ENCODE measurements at places on chromosomes 4 and X.

GRCh38 chr4:139711461-139711860, 45.8 kb downstream of the MGST2 start:
- DNase-seq: no peak

DNA sequence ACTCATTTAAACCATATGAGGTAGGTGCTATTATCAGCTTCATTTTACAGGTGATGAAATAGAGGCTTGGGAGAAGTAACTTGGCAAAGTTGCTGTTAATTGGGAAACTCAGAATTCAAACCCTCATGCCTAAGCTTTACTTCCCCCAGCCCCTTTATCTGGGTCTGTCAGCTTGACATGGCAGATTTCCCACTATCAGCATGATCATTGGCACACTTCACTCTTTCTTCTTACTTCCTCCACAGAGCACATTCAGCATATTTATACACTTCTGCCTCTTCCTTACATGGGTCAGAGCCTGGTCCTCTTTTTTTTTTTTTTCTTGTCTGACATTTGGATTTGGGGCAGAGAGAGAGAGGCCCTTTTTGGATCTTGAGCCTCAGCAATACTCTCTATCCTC, 56.5 kb upstream of the ARX start:
- DNase-seq: no peak

- no peak for DNase-seq
These were observed 34.7 kb downstream of the P2RY8 start for GRCh38 chrX:1502241-1502640.

- no peak for DNase-seq
These were observed 3.9 kb downstream of the FABP2 start for GRCh38 chr4:119317990-119318389.

- DNase-seq: no peak
These were observed 211.5 kb upstream of the NR3C2 start for GRCh38 chr4:148653681-148654080.

GRCh38 chr4:182695009-182695408, 222.2 kb downstream of the DCTD start:
- no peak for DNase-seq

GRCh38 chrX:47664737-47665136, 5.8 kb upstream of the UXT start:
- DNase-seq: no peak

DNA sequence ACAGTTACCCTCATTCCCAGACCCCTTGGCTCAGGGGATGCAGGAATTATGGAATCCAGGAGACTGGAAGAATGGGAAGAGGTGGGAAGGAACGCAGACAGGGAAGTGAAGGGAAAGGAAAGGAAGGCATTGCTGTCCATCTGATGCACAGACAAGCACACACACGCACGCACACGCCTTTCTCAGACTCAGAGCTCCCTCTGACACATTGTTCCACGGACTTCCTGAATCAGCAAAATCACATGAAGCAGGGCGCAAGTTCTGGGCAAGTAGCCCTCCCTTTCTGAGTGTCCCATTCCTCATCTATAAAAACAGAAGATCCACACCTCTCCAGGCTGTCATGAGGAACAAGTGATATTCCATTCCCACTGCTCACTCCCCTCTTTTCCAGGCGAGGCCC, 13.2 kb downstream of the IQSEC2 start:
- no peak for DNase-seq

GRCh38 chr4:85370400-85371032, 104.4 kb upstream of the ARHGAP24 start:
- no peak for DNase-seq

DNA sequence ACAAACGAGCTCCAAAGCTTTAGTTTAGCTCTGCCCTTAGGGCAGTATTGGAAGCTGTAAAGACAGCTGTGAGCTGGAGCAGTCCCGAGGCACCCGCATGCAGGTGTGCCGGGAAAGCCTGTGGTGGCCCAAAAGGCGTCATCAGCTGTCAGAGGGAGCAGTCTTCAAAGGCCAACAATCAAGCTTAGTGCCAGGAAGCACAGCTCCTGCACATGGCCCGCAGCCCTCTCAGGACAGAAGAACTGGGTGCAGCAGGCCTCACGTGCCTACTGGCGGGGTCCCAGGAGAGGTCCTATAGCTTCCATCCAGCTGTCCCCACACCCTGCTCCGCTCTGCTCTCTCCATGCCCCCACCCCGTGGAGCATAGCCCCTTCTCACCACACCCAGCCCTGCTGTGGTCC, 92.2 kb upstream of the TRIM2 start:
- no peak for DNase-seq

DNA sequence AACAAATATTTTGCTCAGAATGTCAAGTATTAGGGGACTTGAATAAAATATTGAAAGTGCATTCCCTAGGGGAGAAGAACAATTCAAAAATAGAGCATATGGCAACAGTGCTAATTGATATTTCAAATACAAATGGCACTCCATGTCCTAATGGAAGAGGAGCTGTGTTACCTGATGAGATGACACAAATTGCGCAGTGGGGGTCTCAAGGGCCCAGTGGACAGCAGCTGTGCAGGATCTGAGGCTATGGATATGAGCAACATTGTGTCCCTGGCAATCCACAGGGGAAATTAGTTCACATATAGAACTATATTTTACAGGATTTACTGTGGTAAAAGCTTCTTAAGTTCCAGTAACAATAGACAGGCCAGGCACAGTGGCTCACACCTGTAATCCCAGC, 17.4 kb upstream of the USP46 start:
- no peak for DNase-seq

DNA sequence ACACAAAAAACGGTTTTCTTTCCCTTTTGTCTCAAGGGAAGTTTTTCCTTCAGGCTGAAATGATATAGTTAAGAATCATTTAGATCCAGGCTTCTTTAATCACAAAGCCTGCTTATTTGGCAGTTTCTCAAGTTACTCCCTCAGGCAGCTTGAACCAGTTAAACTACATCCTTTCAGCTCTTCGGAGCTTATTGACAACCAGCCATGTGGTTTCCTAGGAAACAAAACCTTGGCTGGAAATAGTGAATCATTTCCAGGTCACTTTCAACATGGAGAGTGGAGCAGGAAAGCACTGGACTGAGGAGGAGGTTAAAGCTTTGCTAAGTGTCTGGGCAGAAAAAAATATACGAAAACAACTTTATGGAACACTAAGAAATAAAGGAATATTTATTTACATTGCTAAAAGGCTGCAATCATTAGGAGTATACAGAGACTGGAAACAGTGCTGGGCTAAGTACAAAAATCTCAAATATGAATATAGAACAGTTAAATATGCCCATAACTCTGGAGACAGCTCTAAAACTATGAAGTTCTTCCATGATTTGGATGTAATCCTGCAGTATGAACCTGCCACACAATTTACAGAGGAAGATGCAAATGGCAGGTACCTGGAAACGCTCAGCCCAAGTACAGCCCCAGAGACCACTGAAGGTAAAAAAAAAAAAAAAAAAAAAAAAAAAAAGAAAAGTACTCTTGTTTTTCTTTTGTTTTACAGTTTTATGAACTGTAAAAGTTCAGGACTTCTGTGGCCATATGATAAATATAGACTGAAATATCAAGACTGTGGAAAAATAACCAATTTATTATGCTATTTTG, 23.2 kb upstream of the AASDH start:
- DNase-seq: no peak

DNA sequence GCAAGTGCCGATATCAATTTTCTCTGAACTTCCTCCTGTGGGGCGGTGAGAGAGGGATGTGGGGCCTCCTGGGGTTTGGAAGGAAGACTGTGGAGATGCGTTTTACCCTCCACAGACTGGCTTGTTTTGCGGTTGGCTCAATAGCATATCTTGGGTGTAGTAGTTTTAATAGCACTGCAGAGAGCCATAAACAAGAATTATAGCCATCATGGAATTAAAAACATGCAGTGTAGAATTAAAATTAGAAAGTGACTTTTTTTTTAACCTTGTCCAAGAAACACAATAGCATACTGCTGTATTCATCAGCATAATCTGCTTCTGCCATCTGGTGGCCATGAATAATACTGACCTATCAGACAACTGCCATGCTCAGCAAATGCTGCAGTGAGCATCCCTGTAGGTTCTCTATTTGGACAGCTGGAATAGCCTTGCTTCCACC, 47.3 kb upstream of the SCML1 start:
- no peak for DNase-seq

GRCh38 chr4:47650584-47651130, 165.6 kb downstream of the ATP10D start:
- no peak for DNase-seq

GRCh38 chr4:24213961-24214360, 324.1 kb upstream of the PPARGC1A start:
- DNase-seq: no peak

DNA sequence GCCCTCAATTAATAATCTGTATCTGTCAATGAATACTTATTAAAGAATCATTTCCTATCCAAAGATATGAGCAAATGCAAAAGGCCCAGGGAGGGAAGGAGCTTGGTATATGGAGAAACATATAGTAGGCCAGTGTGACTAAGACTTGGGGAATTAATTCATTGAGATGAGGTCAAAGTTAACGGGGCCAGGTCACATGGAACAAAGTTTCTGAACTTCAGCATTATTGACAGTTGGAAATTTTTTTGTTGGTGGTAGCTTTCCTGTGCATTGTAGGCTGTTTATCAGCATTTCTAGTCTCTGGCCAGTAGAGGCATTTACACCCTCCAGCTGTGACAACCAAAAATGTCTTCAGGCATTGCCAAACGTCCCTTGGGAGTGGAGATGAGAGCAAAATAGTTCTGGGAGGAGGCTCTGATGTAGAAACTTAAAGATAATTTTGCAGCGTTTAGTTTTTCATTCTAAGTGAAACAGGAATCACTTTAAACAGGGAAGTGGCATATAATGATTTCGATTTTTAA, 202.0 kb downstream of the SLC4A4 start:
- DNase-seq: no peak

GRCh38 chr4:118955515-118955914, 66.9 kb downstream of the SYNPO2 start:
- no peak for DNase-seq

DNA sequence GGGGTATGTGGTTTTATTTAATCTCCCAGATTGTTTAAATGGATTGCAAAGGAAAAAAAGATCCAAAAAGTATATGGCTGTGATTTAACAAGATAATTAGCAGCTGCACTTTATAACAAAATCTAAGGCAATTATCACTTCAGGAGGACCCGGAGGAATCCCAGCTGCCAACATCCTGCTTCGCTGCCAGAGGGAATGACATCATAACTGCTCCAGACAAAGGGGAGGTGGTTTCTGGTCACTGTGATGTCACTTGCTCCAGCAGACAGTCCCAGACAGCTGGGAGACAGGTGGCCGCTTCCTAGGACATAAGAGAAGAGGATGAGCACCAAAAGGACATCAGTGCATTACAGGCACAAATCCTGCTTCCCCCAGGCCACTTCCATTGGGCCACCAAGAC, 371.0 kb downstream of the BCOR start:
- DNase-seq: no peak

- no peak for DNase-seq
These were observed 625.9 kb upstream of the AGA start for GRCh38 chr4:178068136-178068535.

- DNase-seq: no peak
These were observed 4.4 kb upstream of the MAEA start for GRCh38 chr4:1285151-1285789.

DNA sequence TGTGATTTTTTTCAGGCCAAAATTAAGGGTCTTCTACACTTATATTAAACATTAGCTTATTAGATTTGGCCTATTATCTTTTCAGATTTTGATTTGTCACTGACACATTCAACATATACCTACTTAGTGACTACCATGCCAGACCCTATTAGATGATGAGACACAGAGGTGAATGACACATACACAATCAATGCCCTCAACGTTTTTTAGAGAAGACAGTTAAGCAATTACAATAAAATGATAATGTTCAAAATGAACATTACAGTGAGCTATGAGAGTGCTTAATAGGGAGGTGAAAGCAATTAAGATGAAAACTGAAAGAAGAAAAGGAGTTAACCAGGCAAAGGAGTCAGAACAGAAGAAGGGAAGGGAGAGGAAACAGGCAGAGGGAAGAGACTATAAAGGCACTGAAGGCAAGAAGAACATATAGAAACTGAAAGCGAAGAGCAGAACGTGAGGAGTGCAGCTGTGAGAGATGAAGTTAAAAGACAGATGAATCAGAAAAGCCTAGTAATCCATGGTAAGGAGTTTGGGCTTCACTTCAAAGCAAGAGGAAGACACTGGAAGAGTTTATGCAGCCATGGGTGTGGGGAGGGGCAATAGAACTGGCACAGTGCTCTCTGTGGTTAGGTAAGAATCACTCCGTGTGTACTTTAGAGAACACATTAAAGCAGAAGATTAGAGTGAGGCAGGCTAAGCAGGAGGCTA, 119.0 kb downstream of the REELD1 start:
- peak; percentile 8 for DNase-seq

DNA sequence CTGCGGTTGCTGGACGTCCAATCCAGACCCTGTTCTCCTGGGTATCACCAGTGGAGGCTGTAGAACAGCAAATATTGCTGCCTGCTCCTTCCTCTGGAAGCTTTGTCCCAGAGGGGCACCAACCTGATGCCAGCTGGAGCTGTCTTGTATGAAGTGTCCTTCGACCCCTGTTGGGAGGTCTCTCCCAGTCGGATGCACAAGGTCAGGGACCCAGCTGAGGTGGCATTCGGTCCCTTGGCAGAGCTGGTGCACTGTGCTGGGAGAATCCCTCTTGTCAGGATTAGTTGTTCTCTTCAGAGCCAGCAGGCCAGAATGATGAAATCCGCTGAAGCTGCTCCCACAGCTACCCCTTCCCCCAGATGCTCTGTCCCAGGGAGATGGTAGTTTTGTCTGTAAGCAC, 110.3 kb upstream of the ZXDB start:
- no peak for DNase-seq

DNA sequence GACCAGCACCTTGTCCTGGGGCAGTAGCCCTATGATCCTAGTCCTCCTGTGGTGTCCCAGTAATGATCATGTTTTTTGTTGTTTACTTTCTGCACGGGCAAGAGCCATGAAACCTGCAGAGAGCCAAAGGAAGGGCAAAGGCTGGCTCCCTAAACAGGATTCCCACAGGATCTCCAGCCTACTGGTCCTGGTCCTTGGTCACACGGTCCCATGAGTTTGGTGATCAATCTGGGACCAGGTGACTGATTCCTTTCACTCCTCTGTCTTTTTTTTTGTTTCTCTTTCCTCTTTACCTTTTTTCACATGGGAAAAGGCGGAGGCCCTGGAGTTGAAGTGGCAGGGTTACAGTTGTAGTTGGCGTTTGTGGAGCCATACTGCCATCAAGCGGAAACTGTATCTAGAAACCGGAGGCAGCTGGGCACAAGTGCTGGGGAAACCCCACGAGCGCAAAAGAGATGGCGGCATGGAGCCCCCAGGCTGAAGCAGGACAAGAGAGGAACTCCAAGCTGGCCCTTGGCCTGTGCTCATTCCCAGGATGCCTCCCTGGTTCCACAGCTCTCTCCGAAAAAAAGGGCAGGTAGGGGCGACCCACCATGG, 34.6 kb downstream of the NBDY start:
- DNase-seq: no peak

DNA sequence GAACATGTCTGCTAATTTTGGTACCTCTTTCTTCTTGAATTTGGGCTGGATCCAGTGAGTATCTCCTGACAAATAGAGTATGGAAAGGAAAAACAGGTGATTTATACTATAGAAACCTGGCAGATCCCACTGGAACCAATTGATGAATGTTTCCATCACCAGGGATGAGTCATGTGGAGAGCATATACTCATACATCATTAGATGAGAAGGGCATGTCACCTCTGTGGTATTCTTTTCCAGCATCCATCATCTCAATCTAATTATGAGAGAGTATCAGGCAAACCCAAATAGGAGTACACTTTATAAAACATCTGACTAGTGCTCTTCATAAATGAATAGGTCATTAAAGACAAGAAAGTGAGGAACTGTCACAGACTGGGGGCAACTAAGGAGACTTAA, 90.7 kb downstream of the CLDN22 start:
- no peak for DNase-seq

Measured in stimulated activated CD4-positive, alpha-beta T cell treated with anti-CD3 and anti-CD28 coated beads, Interleukin-15, amount 100 ng/mL, for 48 hours (primary cell).